Activated T-cell treated with anti-CD3 and anti-CD28 coated beads for 24 hours (primary cell): ENCODE measurements at places on chromosomes 5 and 9.

DNA sequence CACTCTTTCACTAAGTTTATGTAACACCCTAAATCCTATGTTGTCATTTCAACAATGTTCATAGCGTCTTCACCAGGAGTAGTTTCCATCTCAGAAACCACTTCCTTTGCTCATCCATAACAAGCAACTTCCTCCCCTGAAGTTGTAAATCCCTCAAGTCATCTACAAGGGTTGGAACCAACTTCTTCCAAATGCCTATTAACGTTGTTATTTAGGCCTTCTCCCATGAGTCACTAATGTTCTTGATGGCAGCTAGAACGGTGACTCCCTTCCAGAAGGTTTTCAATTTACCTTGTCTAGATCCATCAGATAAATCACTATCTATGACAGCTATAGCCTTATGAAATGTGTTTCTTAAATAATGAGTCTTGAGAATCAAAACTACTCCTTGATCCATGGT lies 73.3 kb upstream of the TARS1 start:
- no peak for DNase-seq

GRCh38 chr9:8571643-8572042 lies 772.1 kb upstream of the DMAC1 start:
- DNase-seq = no peak

GRCh38 chr5:139383275-139383992 lies at the start of gene SLC23A1:
Gene SLC23A1 (minus strand): TSS chr5:139383297. CDS start chr5:139383253, 44 bp downstream.
- no peak for DNase-seq

DNA sequence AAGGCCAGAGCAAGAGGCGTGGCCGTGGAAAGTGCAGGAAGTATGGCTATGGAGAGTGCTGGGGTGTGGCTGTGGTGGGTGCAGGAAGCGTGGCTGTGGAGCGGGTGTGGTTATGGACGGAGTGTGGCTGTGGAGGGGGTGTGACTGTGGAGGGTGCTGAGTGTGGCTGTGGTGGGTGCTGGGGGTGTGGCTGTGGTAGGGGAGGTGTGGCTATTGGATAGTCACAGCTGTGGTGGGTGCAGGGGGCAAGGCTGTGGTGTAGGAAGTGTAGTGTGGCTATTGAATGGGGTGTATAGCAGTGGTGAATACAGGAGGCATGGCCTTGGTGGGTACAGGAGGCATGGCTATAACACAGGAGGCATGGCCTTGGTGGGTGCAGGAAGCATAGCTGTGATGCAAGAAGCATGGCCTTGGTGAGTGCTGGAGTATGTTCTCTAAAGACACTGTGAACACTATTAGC lies 40.8 kb upstream of the SPATA31C2 start:
- DNase-seq = no peak

DNA sequence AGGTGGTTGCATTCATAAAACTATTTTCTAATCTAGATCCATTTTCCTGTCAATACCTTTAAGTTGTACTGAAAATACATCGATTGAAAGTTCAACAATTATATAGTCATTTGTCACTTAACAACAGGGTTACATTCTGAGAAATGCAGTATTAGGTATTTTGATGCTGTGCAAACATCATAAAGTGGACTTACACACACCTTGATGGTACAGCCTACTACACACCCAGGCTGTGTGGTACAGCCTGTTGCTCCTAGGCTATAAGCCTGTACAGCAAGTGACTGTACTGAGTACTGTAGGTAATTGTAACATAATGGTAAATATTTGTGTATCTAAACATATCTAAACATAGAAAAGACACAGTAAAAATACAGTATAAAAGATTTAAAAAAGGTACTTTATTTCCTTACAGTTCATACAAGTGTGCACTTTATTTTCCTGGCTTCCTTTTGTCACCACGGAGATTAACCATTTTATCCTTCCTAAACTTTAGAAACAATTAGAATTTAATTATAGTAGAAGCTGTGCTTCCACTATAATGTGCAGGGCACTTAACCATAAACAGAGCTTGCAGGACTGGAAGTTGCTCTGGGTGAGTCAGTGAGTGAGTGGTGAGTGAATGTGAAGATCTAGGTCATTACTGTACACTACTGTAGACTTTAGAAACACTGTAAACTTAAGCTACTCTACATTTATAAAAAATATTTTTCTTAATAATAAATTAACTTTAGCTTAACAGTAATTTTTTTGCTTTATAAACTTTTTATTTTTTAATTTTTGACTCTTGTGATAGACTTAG lies 42.9 kb upstream of the MEF2C start:
- DNase-seq = no peak

- DNase-seq = no peak
Measured at GRCh38 chr9:105330755-105331154, 86.3 kb downstream of the SLC44A1 start.

GRCh38 chr5:136030252-136030651 lies 1.5 kb downstream of the TGFBI start:
- DNase-seq = no peak

DNA sequence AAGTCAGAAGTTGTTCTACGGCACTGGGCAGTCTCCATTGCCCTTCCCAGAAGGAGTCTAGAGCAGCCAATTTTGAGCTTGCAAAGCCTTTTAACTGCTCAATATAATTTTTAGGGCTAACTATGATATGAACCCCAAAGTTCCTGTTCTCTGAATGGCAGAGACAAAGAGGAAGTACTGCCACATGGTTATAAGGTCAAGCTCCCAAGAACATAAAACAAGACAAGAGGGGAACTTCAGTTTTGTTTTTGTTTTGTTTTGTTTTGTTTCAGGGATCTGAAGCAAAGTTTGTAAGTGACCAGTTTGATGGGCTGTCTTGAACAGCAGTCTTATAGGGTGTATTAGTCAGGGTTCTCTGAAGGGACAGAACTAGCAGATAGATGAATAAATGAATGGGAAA lies 11.9 kb upstream of the SMC2 start:
- DNase-seq = no peak

DNA sequence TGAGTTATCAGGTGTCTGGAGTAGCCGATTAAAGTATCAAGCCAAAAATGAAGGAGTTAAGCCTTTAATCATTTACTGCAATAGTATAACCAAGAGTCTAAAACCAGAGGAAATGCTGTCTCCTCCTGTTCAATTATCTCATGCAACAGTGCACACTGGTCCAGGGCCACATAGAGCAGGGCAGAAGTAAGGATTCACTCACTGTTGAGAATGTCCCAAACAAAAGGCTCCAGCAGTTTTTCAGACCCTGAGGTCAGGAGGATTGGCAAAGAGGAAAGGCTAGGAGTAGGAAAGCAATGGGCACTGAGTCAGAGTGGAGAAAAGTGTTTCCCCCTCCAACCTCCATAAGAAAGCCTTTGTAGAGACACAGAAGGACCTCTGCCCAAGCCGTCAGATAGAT lies 168.2 kb downstream of the RNF180 start:
- no peak for DNase-seq

DNA sequence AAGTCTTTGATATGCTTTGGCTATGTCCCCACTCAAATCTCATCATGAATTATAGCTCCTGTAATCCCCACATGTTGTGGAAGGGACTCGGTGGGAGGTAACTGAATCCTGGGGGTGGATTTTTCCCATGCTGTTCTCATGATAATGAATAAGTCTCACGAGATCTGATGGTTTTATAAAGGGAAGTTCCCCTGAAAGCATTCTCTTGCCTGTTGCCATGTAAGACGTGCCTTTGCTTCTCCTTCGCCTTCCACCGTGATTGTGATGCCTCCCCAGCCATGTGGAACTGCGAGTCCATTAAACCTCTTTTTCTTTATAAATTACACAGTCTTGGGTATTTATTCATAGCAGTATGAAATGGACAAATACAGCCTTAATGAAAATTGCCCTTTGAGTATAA lies 44.7 kb upstream of the ICE1 start:
- no peak for DNase-seq

DNA sequence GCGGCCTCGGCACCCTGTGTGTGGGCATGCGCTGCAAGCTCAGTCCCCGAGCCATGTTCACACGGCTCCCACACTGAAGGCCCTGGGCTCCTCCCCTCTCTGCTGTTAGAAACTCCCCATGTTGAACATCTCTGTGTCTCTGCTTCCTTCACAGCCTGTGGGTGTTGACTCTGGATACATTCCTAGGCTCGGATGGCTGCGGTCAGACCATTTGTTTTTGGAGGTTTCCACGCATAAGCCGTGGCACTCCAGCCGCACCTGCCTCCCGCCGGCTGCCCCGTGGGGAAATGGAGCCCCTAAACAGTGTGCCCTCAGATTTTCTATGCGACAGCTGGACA lies 31.2 kb upstream of the LRRC14B start:
- DNase-seq = no peak

- no peak for DNase-seq
Measured at GRCh38 chr9:14210428-14210827, 103.5 kb downstream of the NFIB start.

GRCh38 chr5:73637565-73637964 lies 11.6 kb downstream of the ARHGEF28 start:
- DNase-seq = no peak

DNA sequence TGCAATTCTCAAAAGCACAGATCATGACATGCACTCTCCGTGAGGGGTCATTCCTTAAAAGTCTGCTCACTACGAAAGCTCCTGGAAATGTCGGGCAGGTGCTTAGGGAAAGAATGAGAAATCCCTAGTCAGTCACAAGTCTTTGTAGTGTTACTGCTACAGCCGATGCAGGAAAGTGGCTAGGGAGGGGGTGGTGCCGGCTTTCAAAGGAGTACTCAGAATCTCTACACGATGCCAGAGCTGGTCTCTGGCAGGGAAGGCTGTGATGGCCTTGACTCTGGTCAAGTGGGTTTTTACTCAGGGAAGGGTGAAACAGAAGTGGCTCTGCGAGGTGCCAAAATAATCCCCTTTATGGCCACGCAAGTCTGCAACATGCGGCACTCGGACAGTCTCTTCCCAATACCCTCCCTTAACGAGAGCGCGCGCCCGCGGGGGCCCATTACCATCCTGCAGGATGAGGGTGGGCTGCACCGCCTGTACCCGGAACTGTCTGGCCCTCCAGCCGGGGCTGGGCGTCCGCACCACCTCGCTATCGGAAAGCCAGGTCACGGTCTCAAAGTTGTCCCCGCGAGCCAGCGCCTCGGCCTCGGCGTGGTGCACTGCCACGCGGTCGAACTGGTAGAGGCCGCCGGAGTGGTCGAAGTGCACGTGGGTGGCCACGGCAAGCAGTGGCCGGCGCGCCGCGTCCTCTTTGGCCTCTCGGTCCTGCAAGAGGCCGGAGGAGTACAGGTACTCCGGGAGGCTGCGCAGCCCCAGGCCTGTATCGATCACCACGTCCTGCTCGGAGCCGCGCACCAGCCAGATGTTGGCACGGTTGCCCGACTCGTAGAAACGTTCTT lies 956 bp downstream of the MBLAC2 start:
- DNase-seq = peak; percentile 20

- no peak for DNase-seq
Measured at GRCh38 chr9:129669141-129669718, 3.8 kb downstream of the PRRX2 start.

- DNase-seq = no peak
Measured at GRCh38 chr5:103010168-103010567, 109.8 kb downstream of the GIN1 start.

DNA sequence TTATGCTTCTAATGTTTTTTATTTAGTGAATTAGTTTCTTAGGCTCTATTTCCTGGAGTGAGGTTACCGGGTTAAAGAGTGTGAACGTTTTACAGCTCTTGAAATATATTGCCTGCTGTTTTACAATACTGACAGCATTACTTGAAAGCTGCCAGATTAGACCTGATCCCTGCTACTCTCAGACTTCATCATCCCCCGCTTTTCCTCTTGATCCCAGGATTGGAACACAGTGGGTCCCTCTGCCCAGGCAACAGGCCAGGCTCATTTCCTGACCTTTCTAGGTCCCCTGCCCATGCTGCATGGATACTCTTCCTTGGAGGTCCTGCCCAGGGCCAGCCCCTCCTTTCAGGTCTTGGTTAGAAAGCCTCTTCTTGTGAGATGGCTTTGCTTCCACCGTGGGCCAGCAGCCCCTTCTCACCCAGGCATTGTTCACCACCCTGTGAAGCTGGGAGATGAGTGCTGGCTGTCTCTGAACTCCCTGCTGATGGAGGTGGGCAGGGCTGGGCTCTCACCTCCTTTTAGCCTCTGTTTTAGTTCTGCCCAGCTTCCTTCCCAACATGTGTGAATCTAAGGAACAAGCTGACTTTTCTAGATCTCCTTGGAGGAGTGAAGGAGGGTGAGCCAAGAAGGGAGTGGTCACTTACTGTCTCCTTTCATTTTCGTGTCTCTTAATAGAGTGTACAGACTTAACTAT lies 15.5 kb upstream of the FAM120AOS start:
- no peak for DNase-seq

- no peak for DNase-seq
Measured at GRCh38 chr5:175542232-175542965, 64.0 kb downstream of the SFXN1 start.

DNA sequence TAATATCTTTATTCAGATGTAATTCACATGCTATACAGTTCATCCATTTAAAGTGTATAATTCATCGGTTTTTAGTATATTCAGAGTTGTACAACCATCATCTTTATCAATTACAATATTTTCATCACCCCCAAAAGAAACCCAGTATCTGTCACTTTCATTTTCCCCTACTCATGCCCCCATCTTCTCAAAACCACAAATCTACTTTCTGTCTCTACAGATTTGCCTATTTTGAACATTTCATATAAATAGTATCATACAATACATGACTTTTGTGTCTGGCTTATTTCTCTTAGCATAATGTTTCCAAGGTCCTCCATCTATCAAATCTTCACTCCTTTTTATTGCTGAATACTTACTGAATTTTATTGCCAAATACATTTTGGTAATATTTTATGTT lies 305.1 kb upstream of the SGCD start:
- DNase-seq = no peak

DNA sequence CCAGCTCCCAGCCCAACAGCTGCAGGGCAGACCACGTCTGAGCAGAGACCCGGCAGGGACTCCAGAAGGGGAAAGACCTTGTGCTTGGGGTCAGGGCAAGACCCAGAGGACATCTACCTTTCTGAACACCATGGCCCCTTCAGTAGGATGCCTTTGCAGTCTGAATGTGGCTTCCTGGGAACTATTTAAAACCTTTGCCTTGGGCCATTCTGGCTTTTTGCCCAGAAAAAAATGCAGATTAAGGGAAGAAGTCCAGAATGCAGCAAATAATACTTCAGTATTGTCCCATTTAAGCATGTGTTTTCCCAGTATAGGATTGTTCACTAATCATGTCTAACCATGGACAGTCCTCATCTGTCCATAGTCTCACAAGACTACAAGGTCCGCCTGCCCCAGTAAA lies 67.5 kb upstream of the ERCC6L2 start:
- no peak for DNase-seq

DNA sequence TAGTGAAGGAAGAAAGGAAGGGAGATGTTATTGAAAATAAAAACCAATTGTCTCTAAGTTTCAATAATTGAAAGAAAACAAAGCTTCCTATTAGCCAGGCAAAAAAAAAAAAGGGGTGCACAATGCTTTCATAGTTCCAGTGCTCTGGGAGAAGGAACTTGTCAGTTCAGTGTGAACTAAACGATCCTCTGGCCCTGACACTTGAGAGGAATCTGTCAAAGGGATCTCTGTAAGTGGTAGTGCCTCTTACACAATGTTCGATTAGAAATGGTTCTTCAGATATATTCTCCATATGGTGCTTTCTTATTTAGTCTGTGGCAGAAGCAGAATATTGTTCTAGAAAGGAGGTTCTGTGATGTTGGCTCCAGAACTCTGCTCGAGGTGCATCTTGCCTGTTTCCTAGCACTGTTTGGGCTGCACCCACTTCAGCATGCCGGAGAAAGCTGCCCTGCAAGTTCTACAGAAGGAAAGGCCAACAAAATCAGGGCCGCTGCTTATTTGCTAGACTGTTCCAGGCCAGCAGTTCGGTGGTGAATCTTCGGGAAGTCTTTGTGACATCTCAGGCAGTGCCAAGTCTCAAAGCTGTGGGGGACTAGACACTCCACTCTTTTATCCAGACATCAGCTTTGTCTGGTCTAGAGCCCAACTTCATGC lies 90.9 kb downstream of the PIK3R1 start:
- DNase-seq = no peak

GRCh38 chr9:86034863-86035734 lies 64.3 kb downstream of the GOLM1 start:
- no peak for DNase-seq
